ENCODE measurements at places on chromosomes 2 and 18.

DNA sequence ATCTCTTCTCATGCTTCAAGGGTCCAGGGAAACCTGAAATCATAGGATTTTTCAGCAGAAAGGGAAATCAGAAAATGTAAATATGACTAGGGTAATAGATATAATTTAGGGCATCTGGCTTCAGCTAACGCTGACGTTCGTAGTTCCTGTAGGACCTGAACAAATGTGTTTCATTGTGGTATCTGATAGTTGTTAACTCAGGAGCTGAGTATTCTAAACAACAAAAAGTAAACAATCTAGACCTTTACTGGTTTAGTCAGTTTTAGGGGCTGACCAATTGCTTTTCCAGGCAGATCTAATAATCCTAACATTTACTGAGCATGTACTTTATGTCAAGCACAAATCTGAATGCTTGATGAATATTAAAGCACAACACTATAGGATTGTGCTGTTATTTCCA is 114.8 kb downstream of the GALNT1 start:
- DNase-seq = no peak

- no peak for DNase-seq
Observed at GRCh38 chr2:216761133-216761532, 65.8 kb upstream of the IGFBP5 start.

GRCh38 chr2:198452327-198452726 is 647.9 kb downstream of the PLCL1 start:
- no peak for DNase-seq

GRCh38 chr2:60058781-60059180 is 494.7 kb downstream of the BCL11A start:
- DNase-seq = no peak

GRCh38 chr2:238100049-238100820 is at the start of gene ESPNL:
Gene ESPNL, plus strand, starts transcription at chr2:238100340. Its CDS starts 80 bp downstream, at chr2:238100420.
- DNase-seq = no peak

DNA sequence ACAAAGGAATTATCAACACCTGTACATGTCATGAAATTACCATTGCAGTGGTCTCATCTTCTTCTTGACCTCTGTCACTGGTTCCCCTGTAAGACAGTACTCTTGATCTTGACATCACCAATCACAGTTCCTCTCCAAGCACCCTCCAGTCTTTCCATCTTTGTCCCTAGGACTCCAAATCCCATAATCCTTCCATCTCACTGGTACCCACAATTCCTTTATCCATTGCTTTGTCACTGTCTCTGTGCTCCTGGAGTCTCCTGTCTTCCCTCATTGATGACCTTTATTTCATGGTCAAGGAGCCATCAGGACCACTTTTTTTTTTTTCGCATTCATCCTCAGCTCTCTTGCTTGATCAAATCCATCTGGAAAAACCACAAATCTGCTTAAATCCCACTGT is 56.7 kb downstream of the COL4A3 start:
- no peak for DNase-seq

DNA sequence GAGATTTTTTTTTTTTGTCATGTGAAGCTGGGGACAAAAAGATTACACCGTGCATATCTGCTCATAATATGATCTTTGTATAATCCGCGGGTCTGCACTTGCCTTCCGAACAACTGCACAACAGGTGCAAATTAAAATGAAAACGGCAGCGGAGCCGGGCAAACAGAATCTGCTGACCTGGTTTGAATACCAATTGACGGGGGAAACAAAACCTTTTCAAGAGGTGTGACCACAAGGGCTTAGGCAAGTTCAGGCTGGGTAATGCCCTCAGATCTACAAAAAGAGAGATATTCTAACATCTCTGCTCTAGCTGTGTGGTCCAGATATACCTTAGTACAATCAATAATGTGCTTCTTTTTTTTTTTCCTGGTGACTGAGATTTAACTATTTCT is 88.5 kb downstream of the ZEB2 start:
- DNase-seq = no peak

DNA sequence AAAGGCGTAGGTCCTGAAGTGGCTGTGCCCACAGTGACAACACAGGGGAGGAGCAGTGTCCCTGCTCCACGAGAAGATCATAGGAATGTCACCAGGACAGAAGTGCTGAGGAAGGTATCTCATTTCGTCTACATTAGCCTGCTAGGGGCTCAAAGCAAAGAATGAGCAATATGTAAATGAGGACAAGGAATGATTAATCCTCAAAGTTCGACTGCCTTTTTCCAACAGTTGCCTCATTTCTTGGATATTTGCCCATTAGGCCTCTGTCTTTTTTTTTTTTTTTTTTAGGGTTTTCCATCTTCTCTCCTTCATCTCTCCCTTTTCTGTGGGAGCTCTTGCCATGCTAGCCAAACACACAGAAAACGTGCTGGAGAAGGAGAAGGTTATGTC is 105.2 kb upstream of the ARHGAP28 start:
- no peak for DNase-seq

GRCh38 chr18:56444201-56444600 is 194.2 kb downstream of the TXNL1 start:
- no peak for DNase-seq

GRCh38 chr2:160197587-160197986 is 2.5 kb downstream of the ITGB6 start:
- no peak for DNase-seq

Data from GM13976 (cell line).